NCI-H2107 (cell line): ENCODE measurements at places on chromosomes 5 and 9.

DNA sequence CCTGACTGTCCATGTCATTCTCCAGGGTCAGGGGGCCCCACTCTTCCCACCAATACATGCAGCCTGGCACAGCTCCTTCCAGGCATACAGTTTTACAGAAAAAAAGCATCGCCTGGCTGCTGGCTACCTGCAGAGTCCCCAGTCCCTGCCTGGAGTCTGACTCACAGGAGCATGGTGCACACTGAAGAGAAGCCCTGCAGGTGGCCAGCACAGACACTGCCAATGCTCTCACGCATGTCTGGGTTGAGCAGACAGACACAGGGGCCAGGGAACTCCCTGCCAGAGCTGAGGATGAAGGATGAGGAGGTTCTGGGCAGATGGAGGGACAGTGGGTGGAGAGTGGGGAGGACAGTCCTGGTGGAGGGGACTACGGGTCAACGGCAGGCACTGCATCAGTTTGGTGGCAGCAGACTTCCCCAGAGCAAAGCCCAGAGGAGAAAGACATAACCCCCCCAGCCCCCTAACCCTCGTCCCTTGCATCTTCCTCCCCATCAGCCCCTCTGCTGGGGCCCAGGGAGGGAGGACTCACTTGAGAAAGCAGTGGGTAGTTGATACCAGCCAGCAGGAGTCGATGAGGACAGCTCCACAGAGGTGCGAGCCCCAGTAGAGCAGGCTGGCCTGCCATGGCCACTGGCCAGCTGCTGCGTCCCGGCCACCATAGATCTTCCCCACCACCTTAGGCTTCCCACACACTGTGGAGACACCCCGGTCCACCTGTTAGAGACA lies 72.9 kb upstream of the SPTLC1 start:
- no peak for DNase-seq

DNA sequence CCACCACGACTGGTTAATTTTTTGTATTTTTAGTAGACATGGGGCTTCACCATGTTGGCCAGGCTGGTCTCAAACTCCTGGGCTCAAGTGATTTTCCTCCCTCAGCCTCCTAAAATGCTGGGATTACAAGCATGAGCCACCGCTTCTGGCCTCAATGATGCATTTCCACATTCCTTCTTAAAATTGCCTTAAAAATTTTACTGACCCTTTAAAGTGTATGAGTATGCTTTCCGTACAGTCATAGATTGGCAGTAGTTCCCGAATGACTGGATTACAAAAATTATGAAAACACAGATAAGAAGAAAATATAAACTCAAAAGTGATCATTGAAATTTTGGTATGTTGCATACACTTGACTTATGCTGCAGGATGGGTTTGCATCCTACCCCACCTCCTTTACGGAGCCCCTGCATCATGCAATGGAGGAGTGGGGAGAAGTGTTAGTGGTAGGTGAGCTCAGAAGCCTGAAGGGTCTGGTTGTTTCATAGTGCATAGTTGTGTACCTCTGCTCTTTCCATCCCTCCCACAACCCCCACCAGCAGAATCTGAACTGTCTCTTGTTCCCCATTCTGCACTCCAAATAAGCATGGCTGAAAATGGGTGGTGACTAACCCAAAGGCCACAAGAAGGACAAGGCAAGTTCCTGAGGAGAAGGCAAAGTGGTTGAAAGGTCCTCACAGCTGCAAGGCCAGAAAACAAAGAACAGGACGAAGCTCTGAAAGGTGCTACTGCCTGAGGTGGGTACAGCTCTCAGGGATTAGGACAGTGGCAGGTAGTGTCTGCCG lies 26.8 kb downstream of the ANKRD55 start:
- DNase-seq = no peak

GRCh38 chr9:105396901-105397300 lies 50.9 kb upstream of the FSD1L start:
- DNase-seq = no peak

DNA sequence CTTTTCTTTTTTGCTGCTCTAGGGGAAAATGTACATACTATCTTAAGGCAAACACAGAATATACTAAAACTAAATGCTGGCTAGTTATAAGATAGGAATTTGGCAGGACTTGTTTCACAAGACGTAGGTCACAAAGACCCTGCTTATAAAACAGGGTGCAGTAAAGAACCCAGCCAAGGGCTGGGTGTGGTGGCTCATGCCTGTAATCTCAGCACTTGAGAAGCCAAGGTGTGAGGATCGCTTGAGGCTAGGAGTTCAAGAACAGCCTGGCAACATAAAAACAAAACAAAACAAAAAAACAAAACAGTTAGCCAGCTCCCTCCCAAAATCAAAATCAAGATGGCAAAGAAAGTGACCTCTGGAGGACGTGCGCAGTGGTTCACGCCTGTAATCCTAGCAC lies 49.5 kb upstream of the DENND4C start:
- no peak for DNase-seq

GRCh38 chr9:87640385-87640795 lies 85.5 kb upstream of the CTSL start:
- DNase-seq = no peak
